Mammary epithelial cell (primary cell): ENCODE measurements at places on chromosomes 12 and 14. TPM values are rescaled to one million over a fixed set of nuclear protein-coding genes. Genes with fewer than 3 reads are reported as not detected.

Gene TAS2R20
- polyA plus RNA-seq = 0.10 TPM

Gene KRT75
- polyA plus RNA-seq = 3.1 TPM

Gene NDUFA12
- polyA plus RNA-seq = 129 TPM

Gene GUCY2C
- not detected for polyA plus RNA-seq

DNA sequence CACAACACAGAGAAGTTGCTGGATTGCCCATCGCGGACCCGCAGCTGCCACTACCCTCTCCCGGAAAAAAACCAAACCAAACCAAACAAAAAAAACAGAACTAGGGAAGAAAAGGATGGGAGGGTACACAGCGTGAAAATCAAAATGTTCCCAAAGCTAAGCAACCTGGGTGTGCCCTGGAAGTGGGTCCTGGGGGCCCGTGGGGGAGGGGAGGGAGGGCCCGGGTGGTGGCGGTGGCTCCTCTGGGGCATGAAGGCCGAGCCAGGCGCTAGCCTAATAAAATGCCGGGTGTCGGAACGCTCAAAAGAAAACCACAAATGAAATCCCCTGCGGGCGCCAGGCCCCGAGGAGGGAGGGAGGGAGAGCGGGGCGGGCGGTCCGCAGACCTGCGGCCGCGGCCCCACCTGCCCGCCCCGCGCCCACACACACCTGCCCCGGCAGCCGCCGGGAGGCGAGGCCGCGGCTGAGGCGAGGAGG lies 787 bp downstream of the HECTD4 start:
- peak; percentile 31 for DNase-seq

DNA sequence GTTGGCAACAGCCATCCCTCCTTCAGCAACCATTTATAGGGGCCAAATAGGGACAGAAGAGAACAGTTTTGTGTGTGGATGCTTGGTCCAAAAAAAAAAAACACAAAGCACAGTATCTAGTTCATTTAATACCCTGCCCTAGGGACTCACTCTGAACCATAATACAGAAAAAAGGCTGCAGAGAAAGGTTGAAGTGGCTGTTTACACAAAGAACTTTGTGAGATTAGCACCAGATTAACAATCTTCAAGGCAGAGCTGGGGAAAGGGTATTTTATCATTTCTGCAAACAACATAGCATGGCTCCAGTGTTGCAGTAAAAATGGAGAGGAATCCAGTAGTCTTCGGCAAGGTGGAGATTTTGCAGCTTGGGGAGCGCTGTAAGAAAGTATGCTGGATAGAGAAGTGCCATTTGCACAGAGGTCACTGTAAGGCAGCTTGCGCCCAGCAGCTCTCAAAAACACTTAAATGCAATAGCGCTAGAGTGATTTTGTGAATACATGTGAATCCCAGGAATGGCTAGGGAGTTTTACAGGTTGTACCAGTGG lies 124.2 kb upstream of the PLEKHA5 start:
- DNase-seq = no peak

DNA sequence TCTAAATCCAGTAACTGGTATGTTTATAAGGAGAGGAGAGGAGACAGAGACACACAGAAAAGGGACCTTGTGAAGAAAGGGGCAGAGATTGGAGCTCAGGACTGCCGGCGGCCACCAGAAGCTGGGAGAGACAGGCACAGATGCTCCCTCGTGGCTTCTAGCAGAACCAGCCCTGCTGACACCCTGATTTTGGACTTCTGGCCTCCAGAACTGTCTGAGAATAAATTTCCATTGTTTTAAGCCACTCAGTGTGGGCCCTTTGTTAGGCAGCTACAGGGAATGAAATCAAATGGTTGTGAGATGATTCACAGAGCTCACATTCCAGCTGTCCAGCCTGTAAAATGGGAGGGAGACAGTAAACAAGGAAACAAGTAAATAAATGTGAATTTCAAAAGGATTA lies 47.6 kb downstream of the TMEM132C start:
- no peak for DNase-seq

DNA sequence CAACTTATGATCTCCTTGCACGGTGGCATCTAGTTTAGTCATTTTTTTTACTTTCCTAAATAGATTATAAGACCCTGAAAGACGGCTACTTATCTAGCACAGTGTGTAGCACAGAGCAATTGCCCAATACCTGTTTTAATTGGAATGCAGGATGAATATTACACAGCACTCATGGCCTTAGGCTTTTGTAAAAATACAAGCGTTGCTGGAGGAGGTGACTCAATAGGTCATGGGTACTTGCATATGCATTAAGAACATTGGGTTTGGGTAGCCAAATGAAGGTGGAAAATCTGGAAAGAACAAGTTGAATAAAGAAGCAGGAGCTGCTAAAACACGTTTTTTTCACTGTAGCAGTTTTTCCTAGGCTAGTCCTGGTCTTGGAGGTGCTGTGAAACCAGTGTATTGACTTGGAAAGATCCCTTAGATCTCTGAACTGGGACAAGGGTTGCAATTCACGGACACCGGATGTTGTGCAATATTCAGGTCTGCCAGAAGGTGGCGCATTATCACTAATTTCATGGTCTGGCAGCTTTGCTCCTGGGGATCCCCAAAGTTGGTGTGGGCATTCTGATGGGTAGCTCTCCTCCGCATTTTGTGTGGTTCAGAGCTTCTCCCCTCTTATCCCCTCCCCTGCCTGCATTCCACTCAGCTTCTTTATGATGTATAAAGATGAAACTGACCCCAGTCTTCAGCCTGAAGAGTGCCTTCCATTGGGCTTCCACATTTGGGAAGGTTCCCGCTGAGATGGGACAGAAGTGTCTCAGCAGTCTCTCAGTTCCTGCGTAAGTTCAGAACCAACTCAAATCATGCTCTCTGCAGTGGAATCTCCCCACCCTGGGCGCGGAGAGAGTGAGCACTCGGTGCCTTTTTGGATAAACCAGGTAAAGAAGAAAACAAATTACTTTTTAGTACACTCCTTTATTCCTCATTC lies 278.3 kb downstream of the NRXN3 start:
- DNase-seq = peak; percentile 14

DNA sequence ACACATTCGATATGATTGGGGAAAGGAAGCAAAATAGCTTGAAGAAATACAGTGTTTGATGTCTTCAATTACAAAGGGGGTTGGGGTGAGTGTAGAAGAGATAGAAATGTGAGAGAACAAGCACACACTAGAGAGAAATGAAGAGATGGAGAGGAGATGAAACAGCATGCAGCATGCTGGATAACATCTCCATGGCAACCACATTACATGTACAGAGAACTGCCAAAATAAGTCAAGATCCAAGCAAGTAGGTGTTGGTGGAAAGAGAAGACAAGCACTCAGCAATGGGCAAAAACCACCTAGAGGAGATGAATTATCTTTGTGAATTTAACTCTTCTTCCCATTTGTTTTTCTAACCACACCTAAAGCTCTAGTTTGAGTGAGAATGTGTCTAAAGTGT lies 289.8 kb downstream of the GRIN2B start:
- DNase-seq = no peak

- no peak for DNase-seq
These were observed 145.3 kb downstream of the TTLL5 start for GRCh38 chr14:75806352-75806832.

DNA sequence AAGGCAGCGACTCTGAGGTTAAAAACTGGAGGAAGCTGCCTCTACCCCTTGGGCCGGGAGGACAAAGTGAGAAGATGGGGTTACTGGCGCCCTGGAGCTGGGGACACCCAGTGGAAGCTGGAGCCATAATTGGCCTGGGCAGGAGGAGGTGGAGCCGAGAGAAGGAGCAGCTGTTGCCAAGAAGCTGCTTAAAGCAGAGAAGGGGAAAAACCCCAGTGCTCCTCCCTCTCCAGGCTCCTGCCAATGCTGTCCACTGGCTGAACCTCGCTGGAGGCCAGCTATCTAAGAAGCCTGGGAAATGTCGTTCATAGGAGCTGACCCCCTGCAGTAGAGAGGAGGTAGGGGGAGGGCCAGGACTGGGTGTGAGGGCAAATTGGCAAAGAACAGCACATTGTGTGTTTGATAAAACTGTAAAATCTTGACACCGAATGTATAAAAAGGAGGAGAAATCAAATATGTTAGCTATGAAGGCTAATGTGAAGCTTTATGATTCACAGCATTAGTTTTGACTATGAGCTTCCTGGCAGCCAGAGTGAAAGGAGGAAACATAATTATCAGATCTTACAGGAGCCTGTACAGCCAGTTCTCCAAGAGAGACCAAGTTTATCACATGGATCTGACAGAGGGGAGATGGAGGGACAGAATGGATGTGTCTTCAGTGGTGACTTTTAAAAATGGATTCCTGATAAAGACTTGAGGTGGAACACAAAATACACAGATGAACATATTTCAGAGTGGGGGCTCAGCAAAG lies 9.5 kb downstream of the HHIPL1 start:
- DNase-seq = peak; percentile 43

Gene ENDOU
- polyA plus RNA-seq = not detected

Gene C12orf50
- not detected for polyA plus RNA-seq
